ENCODE measurements at places on chromosomes 12 and 14.

DNA sequence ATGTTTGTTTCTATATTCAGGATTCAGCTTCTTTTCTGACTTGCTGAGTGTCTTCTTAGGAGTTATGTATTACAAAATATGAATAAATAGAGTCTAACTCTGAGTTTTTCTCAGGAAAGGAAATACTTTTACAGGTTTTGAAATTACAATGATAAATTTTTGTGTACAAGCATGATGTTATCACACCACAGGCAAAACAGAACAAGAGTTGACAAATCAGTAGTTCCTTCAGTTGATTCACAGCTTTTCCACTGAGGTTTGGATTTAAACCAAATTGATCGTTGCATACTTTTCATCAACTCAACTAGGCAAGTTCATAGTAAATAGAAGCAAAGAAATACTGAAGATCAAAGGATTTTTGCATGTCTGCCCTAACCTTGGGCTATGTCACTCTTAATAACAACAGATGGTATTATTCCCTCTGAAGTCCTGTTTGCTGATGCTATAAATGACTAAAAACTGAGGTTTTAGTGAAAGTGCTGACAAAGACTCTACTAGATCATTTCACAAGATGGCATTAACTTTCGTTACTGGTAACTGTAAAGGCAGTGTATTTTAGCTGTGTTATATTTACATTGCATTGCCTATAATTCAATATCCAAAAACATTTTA lies 520.2 kb downstream of the FLRT2 start:
- no peak for DNase-seq

GRCh38 chr12:115798309-115798917 lies 479.1 kb downstream of the MED13L start:
- no peak for DNase-seq

GRCh38 chr12:67279637-67280036 lies 10.5 kb downstream of the CAND1 start:
- DNase-seq = no peak

- DNase-seq = no peak
Measured at GRCh38 chr12:130992448-130992847, 38.7 kb downstream of the ADGRD1 start.

GRCh38 chr12:42482041-42482747 lies 107.4 kb downstream of the PRICKLE1 start:
- no peak for DNase-seq

DNA sequence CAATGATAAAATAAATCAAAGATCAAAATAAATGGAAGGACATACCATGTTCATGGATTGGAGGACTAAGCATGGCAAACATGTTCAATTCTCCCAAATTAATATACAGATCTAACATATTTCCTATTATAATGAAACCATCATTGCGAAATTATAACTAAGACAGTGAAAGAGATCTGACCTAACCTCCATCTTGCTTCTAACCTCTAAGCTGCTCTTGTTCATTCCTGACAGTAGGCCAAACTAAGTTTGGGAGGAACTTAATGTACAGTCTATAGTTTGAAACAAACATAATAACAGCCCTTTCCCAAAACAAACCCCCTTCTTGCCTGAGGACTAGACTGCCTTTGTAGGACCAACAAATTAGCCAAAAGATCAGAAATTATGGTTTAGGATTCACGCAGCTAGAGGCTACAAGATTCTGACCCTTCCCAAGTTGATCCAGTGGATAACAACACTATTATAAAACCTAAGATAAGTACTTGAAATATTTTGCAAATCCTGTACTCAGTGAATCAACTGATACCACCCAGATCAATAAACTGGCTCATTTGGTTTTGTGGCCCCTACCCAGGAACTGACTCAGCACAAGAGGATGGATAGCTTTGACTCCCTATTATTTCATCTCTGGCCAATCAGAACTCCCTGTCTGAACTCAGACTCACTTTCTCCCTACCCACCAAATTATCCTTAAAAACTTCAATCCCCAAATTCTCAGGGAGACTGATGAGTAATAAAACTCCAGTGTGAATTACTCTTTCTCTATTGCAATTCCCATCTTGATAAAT lies 41.7 kb upstream of the OR5AU1 start:
- no peak for DNase-seq

GRCh38 chr14:66401449-66402095 lies 84.6 kb upstream of the CCDC196 start:
- DNase-seq = no peak

- no peak for DNase-seq
Measured at GRCh38 chr12:87883806-87884205, 145.4 kb downstream of the C12orf50 start.

- no peak for DNase-seq
Measured at GRCh38 chr14:71550367-71550766, 381.9 kb upstream of the RGS6 start.

GRCh38 chr12:121893961-121894460 lies 5.4 kb downstream of the PSMD9 start:
- DNase-seq = no peak

GRCh38 chr12:67042697-67043131 lies 226.4 kb upstream of the CAND1 start:
- DNase-seq = no peak

DNA sequence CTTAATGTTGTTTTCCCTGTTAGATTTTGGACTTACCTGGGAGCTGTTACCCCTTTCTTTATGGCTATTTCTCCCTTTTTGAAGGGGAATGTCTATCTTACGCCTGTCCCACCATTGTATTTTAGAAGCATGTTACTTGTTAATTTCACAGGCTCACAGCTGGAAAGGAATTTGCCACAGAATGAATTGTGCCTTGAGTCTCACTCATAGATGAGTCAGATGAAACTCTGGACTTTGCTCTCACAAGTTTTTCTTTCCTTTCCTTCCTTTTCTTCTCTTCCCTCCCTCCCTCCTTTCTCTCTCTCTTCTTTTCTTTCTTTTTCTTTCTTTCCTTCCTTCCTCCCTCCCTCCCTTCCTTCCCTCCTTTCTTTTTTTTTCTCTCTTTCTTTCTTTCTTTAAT lies 9.3 kb upstream of the ATF7IP start:
- no peak for DNase-seq

DNA sequence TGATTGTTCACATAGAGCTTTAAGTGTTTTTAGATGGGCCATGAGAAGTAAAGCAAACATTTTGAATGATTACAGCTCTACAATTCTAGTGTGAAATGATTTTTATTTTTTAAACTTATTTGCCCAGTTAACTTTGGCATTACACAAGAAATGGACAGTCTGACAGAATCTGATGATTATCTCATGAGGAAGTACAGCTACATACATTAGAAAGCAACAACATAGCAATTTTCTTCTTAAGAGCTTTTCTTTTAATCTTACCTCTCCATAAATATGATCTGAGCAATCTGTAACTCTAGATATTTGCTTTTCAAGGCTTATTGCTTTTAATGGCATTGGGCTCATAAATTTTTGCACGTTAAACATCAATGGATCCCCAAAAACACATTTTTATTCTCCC lies 26.5 kb upstream of the PPP1R12A start:
- no peak for DNase-seq

DNA sequence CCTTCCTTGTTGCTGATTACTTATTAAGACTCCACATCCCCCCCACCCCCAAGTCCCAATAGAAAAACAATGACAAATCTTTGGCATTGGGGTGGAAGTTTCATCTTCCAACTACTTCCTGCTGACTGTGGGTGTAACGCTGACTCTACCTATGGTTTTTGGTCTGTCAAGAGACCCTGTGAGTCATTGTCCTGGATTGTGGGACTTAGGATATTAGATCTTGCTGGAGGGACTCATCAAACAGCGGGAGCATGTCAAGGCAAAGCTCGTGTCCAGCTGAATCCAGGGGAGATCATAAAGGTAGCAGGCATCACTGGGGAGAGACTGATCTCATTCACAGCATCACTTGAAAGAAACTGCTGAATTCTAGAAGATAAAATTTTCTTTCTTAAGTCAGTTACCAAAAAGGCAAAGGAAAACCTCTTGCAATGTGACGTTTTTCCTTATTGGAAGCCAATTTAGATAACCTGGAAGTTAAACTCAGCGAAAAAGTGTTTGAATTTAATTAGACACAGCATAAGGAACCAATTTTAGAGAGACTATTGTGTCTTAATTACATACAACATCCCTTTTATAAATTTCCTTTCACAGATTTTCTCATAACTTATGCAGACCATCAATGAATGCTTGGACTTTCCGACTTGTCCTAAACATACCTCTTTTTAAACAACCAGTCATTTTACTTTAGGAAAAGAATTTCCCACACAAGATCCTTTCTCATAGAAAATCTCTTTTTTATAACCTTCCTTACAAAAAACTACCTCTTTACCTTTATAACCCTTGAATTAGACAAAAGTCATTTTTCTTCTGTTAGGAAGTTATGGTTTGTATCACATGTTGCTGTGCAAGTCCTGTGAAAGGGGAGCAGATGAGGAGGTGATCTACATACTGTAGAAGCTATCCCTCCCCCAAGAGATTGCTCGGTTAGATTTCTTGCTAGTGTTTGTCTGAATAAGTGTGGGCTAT lies 94.6 kb upstream of the SCAF11 start:
- no peak for DNase-seq

- DNase-seq = no peak
Measured at GRCh38 chr12:61655241-61655640, 605.0 kb upstream of the USP15 start.

DNA sequence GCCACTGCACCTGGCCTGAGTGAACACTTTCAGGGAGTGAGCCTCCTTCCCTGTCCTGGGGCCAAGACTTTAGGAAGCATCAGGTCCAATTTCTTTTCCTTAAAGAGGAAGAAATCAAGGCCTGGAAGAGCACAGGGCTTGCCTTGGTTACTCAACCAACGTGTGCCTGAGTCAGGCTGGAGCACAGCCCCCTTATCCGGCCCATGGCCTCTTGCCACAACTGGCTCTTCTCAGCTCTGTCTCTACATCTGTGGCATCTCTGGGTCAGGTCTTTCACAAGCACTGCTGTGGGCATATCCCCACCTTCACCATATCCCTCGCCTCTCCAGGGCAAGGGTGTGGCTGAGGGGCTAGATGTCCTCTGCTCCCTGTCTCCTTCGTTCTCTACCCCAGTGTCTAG lies 6.8 kb downstream of the MYH6 start:
- DNase-seq = no peak

DNA sequence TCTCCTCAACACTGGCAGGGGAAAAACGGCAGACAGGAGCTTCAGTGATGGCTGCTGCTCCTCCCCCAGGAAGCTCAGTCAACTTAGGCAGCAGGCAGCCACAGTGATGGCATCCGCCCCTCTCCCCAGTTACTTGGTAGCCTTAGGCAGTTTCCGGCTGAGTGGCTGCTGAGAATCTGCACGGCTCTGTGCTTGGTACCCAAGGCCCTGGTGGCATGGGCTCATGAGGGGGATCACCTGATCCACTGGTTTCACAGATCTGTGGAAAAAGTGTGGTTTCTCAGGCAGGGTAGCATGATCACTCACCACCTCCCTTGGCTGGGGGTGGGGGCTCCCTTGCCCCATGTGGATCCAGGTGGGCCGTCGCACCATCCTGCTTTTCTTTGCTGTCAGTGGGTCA lies 244.6 kb upstream of the MDGA2 start:
- no peak for DNase-seq

- no peak for DNase-seq
Measured at GRCh38 chr12:127675936-127676335, 591.0 kb upstream of the TMEM132C start.

- no peak for DNase-seq
Measured at GRCh38 chr12:53211476-53212381, 4.7 kb upstream of the ITGB7 start.

GRCh38 chr12:578748-579419 lies 84.4 kb downstream of the NINJ2 start:
- DNase-seq = no peak
